ENCODE measurements at places on chromosomes 11 and 22. TPM values are rescaled to one million over a fixed set of nuclear protein-coding genes. Genes with fewer than 3 reads are reported as not detected.

DNA sequence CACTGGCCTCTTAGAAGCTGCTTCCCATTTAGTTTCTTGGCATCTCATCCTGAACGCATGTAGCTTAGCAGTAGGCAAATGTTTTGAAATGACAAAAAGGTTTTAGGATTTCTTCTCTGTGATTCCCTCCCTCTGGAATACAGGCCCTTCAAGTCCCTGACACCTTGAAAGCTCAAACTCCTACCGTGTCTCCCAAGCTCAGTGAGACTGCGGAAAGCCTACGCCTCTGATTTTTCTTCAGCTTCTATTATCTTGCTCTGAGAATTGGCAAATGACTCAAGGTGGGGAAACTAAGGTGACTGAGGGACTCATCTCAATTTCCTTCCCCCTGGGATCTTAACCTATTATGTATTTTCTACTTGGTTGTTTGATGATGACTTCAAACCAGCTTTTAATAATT, 130.3 kb downstream of the ENTHD1 start:
- no peak for DNase-seq

Gene TRPM5
- 0.41 TPM for total RNA-seq

DNA sequence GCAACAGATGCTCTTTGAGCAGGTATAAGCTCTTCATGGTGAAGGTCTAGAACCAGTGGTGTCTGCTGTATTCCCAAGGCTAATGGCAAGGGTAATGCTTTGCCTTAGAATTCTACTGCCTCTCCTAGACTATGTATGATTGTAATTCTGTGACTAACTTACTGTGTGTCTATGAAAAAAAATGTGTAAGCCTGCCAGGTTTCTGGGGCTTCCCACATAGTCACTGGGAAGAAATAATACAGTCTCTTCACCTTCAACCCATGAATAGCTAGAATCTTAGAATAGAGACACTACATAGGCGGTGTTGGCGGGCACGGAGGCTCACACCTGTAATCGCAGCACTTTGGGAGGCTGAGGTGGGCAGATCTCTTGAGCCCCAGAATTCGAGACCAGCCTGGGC, 84.1 kb downstream of the C11orf91 start:
- DNase-seq = no peak

GRCh38 chr11:46050662-46051061, 70.6 kb downstream of the PHF21A start:
- peak; percentile 55 for DNase-seq

GRCh38 chr22:47613606-47614350, 851.3 kb downstream of the TBC1D22A start:
- DNase-seq = no peak

- DNase-seq = no peak
Observed at GRCh38 chr11:2534134-2534956, 89.5 kb downstream of the KCNQ1 start.

Gene NNMT
- total RNA-seq = 21.6 TPM

DNA sequence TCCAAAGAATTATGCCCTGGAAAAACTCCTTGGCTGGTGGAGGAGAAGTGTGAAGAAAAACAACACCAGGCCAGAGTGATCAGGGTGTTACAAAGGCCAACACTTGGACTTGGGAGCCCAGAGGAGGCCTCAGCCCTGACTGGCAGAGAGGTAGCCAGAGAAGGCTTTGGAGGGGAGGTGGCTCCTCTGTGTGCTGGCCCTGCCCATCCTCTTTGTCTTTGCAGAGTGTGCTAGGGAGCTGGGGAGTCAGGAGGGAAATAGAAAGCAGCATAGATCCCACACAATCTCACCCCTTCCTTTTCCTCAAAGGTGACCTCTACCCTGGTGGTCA, 12.0 kb upstream of the P2RY6 start:
- DNase-seq = no peak

DNA sequence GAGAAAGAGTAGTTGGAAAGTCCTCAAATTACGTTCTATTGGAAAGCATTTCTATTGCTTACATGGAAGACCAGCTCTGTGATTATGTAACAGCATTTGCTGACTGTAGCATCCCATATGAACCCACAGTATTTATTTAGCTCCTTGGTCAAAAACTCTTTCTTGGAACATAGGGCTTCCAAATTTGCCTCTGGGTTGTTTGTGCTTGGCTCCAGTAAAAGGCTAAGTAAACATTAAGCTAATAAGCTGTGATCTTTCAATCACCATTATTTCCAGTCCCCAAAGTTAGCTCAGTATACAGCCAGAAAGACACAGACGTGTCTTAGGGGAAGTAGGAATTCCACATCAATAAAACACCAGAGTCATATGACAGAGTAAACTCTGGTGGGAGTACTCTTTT, 668.8 kb downstream of the DLG2 start:
- no peak for DNase-seq

DNA sequence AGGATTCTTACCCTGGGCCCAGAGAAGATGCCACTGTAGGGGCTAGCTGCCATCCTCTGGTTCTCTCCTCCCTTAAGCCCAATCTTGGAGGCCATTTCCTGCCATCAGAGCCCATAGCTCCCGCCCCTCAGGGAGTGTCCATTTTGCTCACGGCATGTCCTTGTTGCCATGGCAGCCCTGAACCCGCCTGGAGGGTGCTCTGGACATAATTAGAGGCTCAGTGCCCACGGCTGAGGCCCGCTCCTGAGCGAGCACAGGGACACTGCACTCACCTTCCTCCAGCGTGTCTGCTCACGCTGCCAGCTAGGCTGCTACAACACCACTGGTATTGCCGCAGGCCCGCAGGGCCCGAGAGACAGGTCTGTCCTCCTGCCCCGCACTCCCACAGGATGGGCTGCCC, 11.1 kb upstream of the SUSD2 start:
- DNase-seq = no peak

Gene CPSF7
- total RNA-seq = 43.8 TPM

Gene DSCAML1
- 0.31 TPM for total RNA-seq

DNA sequence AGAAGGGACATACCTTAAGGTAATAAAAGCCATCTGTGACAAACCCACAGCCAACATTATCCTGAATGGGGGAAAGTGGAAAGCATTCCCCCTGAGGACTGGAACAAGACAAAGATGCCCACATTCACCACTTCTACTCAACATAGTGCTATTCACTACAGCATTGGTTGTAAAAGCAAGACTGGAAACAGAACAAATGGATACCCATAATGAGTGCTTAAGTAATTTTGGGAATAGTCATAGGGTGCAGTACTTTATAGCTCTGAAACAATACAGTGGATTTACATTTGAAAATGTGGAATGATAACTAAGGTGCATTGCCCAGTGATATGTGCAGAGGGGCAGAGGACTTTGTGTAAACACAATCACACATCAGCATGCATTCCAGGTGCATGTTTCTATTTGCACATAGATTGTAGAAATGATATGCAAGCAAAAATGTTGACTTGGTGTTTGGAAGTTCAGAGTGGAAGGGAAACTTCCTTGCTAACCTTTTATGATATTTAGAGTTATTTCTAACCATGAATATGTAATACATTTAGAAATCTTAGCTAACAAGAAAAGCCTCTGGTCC, 112.3 kb downstream of the IGLL1 start:
- no peak for DNase-seq

DNA sequence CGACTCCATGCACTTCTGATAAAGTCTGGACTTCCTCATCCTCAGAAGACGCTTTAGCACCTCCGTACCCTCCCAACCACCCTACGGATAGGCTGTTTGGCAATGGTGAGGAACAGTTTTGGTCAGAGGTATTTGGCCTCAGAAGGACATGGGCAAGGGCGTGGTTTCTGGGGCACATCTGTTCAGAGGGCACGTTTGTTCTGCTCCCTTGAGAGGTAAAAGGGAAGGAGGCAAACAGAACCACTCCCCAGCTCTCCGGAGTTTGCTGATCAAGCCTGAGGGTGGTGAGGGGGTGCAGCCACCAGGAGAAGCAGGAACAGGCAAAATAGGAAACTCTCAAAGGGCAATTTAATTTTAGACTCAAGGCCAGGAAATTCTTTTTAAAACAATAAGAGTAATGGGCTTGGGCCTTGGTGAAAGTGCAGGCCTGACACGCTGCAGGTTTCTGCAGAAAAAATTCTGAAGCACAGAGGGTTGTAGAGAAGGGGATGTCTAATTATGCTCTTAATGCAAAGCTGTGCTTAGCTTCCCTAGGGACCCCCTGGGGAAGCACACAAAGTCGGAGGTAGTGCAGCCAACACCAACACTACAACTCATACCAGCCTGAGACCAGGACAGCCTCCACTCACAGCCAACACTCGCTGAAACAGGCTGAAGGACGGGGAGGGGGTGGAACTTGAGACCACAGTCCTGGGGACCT, 23.3 kb downstream of the ETS1 start:
- DNase-seq = no peak

DNA sequence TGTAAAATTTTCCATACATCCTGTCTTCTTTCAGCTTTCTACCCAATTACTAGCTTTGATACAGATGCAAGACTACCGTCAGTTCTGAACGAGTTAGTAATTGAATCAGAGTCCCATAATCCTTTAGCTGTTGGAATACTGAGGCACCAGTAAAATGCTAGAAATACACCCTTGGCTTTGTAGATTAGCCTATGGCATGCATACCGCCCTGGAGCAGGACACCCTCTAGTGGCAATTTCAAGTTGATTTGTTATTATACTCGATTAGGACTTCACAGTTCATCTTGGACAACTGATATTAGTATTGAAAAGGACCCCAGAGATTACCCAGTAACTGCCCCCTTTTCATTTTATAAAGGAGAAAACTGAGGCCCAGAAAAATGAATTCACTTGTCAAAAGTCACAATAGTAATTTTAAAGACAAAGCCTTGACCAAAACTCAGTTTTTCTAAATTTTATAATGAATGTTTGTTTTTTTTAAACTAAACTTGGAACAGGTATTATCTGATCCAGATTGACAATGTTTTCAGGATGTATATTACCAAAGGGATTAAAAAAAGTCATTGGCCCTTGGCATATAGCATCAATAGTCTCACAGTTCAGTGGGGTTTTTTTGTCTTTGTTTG, 72.6 kb downstream of the HIPK3 start:
- DNase-seq = peak; percentile 73

DNA sequence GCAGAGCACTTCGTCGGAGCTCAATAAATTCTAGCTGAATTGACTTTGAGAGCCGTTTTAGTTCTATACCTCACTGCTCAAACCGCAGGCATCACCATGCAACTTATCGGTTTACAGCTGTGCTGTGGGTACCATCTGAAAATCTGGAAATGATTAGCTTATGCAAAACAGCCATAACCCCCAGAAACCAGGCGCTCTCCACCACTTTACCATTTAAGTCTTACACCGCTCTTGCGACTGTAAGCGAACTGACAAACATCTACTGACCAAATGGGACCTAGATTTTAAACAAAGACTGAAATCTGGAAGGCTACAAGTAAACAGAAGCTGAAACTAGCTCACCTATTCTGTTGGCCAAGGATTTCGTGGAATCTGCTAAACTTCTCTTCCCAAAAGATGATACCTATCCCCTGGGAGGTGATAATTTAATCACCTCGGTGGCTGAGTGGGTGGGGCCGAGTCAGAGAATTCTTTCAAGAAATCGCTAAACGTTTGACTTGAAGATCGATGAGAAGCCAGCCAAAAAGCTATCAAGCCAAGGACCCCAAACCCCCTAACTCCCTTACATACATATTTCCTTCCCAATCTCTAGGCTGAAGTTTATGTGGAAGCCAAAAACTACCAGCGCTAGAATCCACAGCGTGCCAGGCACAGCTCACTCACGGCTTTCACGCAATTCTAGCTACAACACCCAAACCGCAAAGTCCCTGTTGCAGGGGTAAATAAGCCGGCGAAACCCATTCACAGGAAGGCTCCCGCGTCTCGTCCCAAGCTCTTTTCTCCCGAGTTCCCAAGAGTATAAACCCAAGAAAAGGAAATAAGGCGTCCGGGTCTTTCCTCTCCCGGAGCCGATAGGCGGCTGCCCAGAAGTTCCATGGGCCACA, 644 bp downstream of the SPTY2D1 start:
- peak; percentile 2 for DNase-seq

Gene ART1
- total RNA-seq = 4.2 TPM

DNA sequence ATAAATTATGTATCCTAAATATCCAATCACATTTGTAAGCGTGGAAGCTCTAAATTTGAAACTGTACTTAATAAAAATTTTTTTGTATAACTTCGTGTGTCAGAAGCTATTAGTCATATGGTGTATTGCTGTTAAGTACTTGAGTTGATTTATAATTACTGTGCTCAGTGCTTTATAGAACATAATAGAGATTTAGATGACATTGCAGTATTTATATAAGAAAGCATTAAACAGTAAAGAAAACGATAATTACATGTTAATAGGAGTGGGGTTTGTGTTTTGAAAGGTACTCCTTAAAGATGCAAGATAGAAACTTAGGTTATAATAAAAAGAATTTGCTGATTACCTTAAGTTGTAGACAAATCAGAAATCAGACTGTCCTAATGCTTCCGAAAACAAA, 5.9 kb upstream of the TCP11L1 start:
- no peak for DNase-seq

Gene IL18
- 5.2 TPM for total RNA-seq

All from tongue (tissue), 3 donors.